ENCODE measurements at places on chromosomes 13 and 19.

DNA sequence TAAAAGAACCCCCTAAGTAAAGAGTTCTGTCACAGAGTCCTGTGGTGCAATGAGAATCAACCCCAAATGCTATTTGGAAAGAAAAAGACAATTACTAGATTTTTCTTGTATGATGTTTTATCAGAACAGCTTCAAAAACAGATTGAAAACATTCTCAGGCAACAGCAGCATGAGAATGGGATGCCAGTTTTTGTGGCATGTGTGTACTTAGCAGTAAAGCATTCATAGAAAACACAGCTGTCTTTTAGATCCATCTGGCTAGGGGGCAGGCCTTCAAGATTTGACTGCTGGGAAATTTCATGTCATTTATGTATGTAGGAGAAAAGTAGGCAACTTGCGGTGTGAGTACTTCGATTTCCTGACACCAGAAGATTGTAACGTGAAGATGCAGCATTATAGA is 170.5 kb upstream of the HTR2A start:
- no peak for DNase-seq

GRCh38 chr13:94878602-94879165 is 166.3 kb upstream of the SOX21 start:
- DNase-seq: no peak

DNA sequence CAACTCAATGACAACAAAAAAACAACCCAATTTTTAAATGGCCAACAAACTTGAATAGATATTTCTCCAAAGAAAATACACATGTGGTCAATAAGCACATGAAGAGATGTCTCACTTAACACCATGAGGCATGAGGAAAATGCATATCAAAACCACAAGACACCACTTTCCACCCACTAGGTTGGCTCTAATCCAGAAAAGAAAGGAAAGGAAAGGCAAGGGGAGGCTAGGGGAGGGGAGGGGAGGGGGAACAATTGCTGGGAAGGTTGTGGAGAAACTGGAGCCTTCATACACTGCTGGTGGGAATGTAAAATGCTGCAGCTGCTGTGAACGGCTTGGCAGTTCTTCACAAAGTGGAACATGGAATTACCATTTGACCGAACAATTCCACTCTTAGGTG is 854.3 kb downstream of the UQCRFS1 start:
- no peak for DNase-seq

- DNase-seq: no peak
Measured at GRCh38 chr13:32136716-32137115, 105.1 kb downstream of the FRY start.

GRCh38 chr13:95787356-95788099 is 110.6 kb downstream of the DNAJC3 start:
- no peak for DNase-seq

GRCh38 chr13:35614666-35615065 is 138.2 kb upstream of the MAB21L1 start:
- no peak for DNase-seq

GRCh38 chr13:28637714-28638355 is 21.1 kb upstream of the POMP start:
- DNase-seq: no peak

DNA sequence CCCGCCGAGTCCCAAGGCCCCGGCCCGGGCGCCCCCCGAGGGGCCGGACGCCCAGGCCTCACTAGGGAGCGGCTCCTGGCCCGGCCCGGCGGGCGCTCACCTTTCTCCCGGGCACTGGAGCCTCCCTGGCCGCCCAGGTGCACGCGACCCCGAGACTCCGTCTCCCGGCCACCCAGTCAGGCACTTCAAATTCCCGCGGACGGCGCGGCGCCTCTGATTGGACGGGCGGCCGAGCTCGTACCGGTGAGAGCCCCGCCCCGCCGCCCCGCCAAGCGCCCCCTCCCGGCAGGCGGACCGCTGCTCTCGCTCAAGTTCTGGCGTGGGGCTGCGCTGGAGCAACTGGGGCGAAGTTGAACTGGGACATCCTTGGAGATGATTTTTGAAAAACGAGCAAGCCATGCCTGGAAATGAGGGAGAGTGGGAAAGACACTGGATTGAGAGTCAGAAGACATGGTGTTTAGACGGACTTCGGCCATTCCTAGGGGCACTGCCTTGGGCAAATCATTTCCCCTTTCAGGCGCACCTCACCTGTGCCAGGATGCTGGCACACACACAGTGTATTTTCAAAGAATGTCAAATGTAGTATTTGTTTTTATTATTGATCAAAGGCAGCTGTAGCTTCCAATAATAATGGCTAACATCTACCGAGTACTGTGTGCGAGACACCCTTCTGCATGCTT is 485.3 kb downstream of the UQCRFS1 start:
- DNase-seq: no peak

DNA sequence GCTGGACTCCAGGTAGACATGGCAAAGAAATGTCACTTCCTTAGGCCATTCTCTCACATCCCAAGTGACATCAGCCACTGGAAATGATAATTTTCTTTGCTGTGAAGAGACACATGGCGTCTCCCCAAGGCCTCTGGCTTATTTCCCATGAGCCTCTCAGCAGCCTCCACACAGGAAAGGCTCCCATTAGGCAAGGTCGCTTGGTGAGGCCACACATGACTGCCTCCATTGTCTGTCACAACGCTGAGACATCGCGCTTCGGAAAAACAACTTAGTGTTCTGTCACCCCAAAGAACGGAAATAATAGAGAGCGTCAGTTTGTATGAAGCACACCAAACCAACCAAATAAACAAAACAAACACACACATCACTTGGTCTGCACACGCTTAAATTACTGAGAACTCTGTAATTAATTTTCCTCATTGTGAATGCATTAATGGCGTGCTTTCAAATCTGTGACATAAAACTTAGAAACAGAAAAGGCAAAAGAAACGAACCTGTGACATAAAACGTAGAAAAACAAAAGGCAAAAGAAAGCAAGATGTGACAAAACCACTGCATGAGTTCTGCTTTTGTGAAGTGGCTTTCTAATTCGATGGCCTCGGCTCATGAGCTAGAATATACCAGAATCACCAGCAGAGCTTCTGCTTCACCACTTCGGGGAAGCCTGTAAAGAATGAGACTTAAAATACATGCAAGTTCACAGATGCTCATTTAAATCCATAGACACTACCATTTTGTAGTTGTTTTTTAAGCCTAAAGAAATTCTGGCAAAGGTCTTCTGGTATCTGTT is 404.2 kb upstream of the SGCG start:
- no peak for DNase-seq

GRCh38 chr19:38970664-38971532 is 4.6 kb downstream of the FBXO17 start:
- no peak for DNase-seq

GRCh38 chr19:18214779-18215433 is 11.1 kb upstream of the RAB3A start:
- DNase-seq: no peak

DNA sequence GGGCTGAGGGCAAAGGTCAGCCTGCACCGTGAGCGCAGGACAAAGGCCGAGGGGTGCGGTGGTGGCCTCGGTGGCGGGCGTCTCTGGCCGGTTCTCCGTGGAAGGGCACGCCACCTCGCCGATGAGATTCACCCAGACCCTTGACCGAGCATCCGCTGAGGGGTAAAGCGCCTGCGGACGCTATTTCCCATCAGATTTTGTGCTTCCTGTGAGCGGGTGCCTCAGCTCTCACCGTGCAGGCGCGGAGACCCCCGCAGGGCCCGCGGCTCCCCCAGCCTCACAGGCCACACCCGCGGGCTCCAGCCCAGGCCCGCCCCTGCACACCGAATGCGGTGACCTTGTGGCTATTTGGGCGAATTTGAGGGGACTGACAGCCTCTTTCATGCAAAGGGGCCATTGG is 348.0 kb downstream of the TEX29 start:
- DNase-seq: no peak

GRCh38 chr19:4009990-4010807 is 2.7 kb downstream of the PIAS4 start:
- no peak for DNase-seq

DNA sequence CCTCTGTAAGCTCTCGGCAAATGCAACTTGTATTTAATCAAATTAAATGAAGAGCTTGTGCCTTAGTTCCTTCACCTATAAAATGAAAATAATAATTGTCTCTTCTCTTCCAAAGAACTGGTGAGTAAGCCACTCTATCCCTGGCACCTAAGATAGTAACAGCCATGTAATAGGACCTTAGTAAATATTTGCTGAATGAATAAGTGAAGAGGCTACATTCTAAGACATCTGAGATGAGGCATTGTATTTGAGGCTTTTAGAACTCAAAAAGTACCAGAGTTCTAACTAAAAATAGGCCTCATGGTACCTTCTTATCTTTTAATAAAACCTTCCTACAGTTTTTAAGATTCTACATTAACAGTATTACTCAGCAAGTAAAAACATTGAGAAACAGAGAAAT is 17.3 kb upstream of the DCLK1 start:
- DNase-seq: no peak

- no peak for DNase-seq
Measured at GRCh38 chr19:30540761-30541160, 168.6 kb downstream of the ZNF536 start.

- DNase-seq: no peak
Measured at GRCh38 chr19:42531313-42531712, 3.0 kb upstream of the CEACAM1 start.

DNA sequence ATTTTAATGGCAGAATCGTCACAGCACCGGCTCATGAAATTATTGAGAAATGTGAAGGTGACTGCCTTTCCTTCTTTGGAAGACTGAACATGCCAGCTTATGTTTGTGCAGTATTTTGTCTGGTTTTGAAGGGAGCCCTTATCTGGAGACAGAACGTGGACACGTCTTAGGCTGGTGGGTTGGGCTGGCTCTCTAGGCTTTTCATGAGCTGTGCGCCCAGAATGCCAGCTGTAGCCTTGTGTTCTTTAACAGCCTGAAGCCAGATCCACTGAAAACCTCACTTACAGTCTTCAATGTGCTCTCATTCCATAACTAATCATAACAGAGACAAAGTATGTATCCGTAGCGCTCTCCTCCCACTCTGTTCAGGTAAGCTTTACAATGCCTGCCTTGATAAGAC is 184.4 kb upstream of the HTR2A start:
- no peak for DNase-seq

- no peak for DNase-seq
Measured at GRCh38 chr13:111663953-111664421, 343.5 kb downstream of the TEX29 start.

GRCh38 chr13:102774214-102774568 is 605 bp upstream of the TEX30 start:
- no peak for DNase-seq

- DNase-seq: no peak
Measured at GRCh38 chr13:52833296-52833875, 15.1 kb downstream of the PCDH8 start.

GRCh38 chr19:17339088-17339741 is 1.9 kb downstream of the GTPBP3 start:
- no peak for DNase-seq

- DNase-seq: no peak
Measured at GRCh38 chr19:23525276-23525852, 130.1 kb upstream of the ZNF91 start.

GRCh38 chr19:11535792-11536595 is 2.7 kb upstream of the CNN1 start:
- peak; percentile 61 for DNase-seq

- no peak for DNase-seq
Measured at GRCh38 chr13:98648141-98648540, 71.2 kb upstream of the STK24 start.

GRCh38 chr13:85366759-85367417 is 432.3 kb downstream of the SLITRK6 start:
- DNase-seq: no peak

DNA sequence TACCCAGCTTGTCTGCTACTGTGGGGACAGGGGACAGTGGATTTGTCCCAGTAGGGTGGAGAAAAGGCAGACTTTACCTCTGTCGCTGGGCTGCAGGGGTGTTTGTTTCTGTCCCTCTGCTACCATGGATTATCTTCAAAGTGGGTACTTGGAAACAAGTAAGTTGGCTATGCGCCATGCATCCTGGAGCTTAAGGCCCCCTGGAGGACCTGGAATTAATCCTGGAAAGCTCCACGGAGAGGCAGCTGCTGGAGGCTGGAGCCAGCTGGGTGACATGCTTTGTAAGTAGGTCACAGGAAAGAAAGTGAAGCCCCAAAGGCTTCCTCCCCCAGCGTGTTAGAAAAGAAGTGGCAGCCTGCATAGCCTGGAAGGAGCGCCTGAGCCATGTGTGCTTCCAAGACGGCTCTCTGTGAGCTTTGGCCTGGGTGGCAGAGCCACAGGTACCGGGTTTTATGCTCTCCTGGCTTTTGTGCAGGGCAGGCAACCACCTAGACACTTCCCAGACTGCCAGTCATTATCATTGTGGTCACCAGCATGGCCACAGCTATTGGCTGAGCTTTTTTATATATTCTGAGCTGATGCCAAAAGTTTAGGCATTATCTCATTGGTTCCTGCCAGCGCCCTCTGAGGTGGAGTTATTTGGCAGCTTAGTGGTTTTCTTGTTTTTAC is 9.5 kb downstream of the B3GLCT start:
- no peak for DNase-seq

DNA sequence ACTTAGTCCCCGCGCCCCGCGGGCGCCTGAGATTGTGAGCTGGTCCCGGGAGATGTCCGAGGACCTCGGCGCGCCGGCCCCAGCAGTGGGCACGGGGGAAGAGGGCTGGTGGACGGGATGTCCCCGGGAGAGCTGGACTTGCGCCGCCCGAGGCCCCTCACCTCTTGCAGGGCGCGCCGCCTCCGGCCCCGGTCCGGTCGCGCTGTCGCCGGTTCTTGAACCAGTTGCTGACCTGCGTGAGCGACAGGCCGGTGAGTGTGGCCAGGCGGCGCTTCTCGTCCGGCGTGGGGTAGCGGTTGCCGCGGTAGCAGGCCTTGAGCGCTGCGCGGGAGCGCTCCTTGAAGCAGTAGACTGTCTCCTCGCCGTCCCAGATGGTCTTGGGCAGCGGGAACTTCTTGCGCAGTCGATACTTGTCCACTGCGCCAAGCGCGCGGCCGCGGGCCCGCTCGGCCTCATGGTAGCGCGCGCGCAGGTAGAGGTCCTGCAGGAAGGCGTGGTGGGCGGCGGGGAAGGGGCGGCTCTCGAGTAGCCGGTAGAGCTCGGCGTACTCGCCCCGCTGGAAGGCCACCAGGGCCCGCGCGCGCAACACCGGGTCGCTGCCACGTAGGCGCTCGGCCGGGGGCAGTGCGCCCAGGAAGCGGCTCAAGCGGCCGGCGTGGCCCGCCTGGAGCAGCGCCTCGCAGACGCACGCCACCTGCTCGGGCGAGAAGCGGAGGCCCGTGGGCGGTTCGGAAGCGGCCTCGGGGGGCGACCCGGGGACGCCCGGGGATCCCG is 984 bp downstream of the SIX5 start:
- DNase-seq: no peak
